Activated gamma-delta T cell (primary cell): ENCODE measurements at places on chromosomes 2 and 18.

GRCh38 chr2:127142663-127143630 lies 36.0 kb upstream of the BIN1 start:
- no peak for DNase-seq

- DNase-seq = no peak
Observed at GRCh38 chr2:176865336-176865735, 347.3 kb upstream of the HNRNPA3 start.

GRCh38 chr2:42086500-42086953 lies 38.7 kb downstream of the PKDCC start:
- DNase-seq = no peak

- DNase-seq = no peak
Observed at GRCh38 chr18:54957996-54958395, 1.3 kb downstream of the CCDC68 start.

DNA sequence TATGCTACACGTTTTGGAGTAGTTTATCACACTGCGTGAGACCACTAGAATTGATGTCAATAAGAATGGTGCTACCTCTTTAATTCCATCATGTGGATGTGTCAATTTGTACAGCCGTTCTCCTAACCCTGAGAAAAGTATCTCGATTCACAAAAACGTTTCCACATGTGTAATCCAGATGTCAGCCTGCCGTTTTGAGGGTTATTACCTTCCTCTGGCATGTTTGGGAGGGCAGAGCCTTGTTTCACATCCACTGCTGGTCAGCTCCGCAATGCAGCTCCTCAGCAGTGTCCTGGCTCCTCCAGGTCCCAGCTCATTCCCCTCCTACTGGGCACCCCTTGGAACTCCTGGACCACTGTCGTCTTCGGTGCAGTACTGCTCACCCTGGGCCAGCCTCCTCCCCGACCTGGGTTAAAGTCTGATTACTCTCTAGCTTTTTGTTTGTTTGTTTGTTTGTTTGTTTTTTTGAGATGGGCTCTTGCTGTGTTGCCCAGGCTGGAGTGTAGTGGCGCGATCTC lies 34.6 kb downstream of the COPS7B start:
- DNase-seq = no peak

DNA sequence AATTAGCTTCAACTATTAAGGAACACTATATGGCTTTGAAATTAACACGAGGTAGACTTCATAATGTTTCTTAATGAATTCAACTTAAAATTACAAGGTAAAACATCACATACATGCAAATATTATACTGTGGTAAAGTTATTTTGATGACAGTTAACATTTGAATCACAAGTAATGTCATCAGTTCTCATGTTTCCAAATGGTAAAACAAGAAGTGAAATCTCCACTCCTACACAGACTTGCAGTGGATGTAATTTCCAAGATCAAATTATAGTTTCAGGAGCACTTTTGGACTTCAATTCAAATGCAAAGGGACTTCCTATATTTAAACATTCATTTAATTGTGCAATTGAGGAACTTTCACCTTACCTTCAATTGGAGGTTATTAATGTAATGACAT lies 39.1 kb downstream of the C18orf54 start:
- DNase-seq = no peak

DNA sequence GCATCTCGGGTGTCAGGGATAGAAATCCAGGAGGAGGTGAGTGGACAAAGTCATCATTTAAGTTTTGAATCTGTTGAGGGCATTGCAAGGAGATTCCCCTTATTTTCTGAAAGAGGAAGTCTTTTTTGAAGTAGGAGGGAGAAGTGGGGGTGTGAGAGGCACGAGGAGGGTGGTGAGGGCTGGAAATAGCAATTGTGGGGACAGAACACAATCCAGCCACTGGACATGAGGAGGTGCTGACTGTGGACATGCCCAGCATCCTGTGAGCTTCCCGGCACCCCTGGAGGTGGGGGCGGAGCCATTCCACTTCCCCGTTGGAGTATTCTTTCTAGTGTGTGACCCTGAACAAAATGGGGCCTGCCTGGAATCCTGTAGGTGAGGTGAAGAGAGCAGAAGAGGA lies 310.7 kb upstream of the EPAS1 start:
- DNase-seq = no peak

DNA sequence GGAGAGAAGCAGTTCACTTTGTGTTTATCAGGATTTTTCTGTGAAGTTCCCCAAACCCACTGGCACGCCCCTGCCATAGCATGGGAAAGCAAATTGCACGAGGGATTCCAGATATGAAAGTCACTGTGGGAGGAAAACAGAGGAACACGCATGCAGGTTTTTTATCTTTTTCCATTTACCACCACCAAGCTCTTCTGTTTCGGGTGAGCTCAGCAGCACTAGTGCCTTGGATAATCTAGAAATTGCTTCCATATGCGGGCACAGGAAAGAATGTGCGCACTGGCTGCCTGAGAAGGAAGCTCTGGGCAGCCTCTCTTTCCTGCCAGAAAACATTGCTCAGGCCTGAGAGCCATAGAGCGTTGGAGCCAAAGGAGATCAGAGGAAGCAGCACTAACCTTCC lies 65.9 kb upstream of the WIPF1 start:
- no peak for DNase-seq

DNA sequence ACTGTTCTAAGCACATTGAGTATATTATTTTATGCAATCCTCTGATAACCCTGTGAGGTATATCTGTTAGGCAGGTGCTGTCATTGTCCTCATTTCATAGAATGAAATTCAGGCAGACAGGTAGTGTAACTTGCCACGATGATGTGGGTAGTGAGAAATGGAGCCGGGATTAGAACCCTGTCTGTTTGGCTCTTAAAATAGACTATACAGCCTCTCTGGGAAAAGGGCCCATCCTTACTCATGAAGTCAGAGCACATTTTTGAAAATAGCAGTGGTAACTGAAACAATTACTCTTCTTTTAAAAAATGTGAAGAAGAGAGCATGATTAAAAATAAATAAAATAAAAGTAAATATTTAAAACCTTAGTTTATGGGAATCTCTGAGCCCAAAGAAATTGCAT lies 23.0 kb downstream of the FAM171B start:
- DNase-seq = no peak

- no peak for DNase-seq
Observed at GRCh38 chr2:5444168-5444567, 248.0 kb upstream of the SOX11 start.

DNA sequence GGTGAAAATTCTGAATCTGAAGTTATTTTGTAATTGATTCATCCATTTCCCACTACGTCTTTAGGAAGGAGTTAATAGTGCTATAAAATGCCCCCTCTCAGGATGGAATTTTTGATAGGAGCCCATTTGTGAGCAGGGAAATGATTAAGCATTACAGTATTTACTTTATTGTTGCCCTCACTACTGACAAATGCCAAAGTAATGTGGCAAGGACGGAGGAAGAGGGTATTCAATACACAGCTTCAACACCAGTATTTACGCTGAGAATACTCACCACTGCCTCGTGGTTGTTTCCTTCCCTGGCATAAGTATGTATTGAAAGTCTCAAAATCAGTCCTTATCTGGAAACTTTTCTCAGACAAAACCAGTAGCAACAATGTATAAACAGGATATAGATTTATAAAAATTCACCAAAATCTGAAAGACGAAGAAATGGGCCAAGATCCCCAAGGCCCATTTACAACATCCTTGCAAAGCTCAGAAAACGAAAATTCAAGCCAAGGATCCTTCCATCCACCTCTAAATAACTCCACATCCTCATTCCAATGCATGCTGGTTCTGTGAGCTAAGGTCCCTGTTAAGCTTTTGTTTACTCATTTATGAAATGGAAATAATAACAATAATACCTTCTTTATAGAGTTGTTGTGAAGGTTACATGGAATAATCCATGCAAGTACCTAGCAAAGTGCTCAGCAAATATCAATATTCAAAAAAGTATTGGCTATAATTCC lies 29.3 kb downstream of the FEZ2 start:
- no peak for DNase-seq

DNA sequence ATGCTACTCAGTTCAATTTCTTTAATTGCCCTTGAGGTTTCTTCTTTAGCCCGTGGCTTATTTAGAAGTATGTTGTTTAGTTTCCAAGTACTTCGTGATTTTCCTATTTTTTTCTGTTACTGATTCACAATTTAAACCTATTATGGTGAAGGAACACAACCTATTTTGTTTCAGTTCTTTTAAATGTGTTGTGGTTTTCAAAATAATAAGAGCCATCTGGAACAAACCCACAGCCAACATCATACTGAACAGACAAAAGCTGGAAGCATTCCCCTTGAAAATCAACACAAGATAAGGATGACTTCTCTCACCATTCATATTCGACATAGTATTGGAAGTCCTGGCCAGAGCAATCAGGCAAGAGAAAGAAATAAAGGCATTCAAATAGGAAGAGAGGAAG lies 155.2 kb downstream of the GALNT1 start:
- DNase-seq = no peak

GRCh38 chr2:7692657-7693161 lies 775.5 kb downstream of the RNF144A start:
- DNase-seq = no peak

GRCh38 chr2:116537811-116538210 lies 1276.7 kb upstream of the DDX18 start:
- DNase-seq = no peak

DNA sequence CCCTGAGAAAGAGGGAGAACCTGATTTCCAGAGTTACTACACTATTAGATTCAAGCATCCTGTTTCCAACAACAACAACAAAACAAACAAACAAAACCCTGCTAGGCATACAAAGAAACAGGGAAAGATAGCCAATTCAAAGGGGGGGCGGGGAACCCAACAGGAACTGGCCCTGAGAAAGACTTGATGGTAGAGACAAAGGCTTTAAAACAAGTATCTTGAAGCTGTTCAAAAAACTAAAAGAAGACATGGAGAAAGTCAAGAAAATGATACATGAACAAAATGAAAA lies 147.1 kb downstream of the THADA start:
- no peak for DNase-seq

DNA sequence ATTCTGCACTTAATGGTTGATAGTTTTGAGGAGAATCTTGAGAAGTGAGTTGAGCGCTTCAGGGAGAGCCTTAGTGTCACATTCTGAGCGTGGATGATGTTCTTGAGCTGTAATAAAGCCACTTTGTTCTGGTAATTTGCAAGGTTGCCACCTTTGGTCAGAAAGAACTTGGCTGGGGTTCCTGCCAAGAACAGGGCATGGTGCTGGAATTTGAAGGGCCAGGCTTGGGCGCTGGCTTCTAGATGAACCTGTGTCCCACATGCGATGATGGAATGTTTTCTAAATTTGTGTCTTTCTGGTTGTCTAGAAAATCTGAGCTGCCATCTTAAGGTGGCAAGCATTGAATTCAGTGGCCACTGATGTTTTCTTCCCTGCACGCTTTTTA lies 124.1 kb upstream of the EML6 start:
- no peak for DNase-seq

DNA sequence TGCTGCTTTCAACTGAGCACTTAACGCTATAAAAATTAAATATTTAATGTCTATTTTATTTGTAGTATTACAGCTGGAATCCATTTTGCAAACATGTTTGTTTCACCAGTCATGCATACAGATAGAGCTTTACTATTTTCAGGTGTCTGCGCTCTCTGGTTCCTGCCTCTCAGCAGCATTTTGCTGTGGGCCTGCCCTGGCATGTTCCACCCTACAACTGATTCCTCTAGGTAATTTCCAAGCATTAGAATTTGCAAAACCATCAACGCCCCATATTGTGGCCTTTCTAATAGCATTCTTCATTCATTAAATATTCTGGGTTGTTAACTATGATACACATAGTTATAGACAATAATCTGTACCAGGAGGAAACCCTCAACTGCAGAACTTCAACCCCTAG lies 266.4 kb upstream of the DLGAP1 start:
- no peak for DNase-seq

DNA sequence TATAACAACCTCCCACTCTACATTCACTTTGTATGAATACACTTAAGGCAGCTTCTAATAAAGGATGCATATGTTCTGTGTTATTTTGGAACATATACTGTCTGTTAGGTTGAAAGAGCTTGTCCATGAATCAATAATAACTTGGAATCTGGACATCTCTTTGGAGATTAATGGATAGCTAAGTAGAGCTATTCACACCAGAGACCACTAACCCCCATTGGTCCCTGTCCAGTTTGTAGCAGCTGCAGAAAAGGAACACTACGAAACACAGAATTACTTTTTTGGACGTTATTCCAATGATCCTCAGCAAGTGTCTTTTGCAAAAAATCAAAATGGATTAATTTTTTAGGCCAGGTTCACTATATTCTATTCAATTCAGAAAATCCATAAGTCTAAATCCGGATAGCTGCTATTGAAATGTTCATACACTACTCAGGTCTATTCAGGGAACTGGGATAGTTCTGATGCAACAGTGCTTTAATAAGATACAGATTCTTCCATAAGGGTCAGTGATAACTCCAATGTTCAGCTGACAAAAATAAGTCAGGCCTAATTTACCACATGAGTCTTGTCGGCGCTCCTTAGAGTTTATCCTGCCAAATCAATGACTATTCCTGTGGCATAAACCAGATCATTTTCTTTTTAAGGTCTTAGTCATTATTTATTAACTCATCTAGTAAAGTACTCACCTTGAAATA lies 44.2 kb downstream of the NRXN1 start:
- no peak for DNase-seq

GRCh38 chr2:99821572-99821971 lies 320.8 kb downstream of the AFF3 start:
- DNase-seq = no peak

DNA sequence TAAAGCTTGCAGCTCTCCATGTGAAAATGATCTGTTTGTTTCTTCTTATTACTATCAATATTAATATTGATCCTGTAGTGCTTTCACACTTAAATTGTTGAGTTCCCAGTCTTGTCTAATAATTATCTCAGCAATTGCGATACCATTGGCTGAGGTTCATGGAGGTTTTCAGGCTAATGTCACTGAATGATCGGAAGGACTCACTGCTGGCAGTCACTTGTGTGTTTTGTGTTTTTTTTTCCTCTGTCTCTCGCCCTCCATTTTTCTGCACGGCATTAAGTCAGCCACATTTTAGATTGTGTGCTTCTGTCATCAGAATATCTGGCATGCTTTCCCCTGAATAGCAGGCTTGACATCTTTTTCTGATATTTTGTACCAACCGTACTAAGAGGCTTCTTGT lies 43.7 kb downstream of the AGAP1 start:
- no peak for DNase-seq

DNA sequence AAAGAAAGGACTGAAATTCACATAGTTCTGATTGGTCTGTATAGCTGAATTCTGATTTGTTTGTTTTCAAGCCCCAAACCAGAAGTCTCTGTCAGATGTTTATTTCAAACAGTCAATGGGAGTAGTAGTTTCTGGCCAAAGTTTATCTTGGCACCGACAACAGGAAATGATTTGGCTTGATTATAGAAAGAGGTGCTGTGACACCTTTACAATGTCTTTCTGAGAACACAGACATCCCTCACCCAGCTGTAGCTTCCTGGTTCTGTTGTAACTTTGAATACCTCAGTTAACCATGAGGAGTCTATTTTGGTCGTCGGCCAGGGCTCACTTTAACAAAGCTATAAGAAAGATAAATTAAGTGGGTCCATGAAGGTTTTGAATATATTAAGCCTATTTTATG lies 545.0 kb upstream of the ZNF804A start:
- DNase-seq = no peak

GRCh38 chr2:113602869-113603466 lies 24.1 kb upstream of the RABL2A start:
- no peak for DNase-seq

GRCh38 chr2:24763843-24764242 lies 29.3 kb downstream of the PTRHD1 start:
- DNase-seq = no peak
